Stimulated activated CD8-positive, alpha-beta memory T cell treated with anti-CD3 and anti-CD28 coated beads, Interleukin-7, amount 100 ng/mL, for 4 hours (primary cell): ENCODE measurements at places on chromosomes 4 and X.

DNA sequence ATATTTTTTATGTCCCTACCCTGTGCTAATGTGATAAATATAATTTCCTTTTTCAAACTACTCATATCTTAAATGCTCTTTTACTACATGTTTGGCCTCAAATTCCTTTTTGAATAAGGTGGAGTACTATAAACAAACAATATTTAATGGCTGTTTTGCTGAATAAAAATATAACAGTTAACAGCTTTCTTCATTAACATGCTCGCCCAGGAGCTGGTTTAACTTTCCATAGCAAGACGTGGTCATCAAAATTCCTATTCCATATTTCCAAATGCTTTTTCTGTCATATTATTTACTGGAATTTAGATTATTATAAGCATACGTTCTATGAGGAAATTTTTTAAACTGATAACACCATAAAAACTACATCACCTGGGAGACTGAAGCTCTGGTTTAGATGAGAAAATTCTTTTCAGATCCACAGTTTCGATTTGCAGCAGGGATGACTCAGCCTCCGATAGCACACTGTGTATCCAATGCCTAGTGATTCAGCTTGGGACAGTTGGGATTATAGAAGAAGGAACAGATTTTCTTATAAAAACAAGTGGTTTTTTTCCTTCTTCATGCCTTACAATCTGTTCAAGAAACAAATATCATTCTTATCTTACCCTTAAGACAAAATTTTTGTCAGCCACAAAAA is 129.1 kb downstream of the FBXO8 start:
- no peak for DNase-seq

DNA sequence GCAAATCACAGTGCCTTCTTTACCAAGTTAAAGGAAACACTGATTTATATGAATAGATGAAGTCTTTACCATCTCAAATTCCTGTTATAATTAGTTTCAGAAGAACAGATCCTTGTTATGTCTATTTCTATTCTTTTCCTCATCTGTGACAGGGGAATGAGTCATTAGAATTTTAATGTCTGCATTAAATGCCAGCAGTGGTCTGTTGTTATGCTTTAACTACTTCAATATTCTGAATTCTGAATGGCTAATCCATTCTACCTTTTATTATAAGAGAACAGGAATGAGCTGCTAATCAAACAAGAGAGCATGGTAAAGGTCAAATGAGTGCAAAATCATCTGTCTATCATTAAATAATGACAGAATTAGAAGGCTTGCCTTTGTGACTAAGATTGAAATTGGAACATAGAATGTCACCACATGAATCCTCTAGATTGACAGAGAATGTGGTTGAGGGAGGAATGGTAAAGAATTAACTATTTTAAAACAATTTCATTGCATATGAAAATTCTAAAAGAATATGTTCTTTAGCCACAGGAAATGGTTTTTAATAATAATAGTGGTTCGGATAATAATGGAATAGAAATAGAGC is 935.5 kb downstream of the ADGRL3 start:
- DNase-seq = no peak

DNA sequence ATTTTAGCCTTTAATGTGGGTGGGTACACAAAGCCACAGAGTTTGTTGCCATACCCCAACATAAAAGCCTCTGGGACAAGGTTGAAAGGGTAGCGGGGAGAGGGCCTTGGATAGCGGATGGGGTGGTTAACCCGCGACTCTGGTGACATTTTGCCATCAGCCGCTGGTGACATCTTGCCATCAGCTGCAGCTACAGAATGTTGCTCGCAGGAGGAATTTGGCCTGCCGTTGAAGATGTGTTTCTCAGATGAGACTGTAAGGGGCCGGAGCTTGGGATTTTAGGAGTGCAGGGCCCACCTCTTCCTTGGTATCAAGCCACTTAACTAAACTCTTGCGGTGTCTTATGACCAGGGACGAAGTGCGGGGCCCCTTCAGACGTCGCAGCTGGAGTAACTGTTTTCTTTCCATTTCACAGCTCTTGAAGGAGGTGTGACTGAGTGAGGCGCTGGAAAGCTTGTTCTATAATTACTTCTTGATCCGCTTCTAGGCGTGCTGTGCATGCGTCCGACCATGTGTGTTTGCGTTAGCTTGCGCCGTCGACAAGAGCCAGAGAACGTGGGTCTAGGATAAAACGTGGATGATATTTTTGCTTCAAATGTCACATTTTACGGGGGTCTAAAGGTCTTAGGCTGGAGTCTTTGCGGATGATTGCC is 820 bp upstream of the RASL11B start:
- no peak for DNase-seq

DNA sequence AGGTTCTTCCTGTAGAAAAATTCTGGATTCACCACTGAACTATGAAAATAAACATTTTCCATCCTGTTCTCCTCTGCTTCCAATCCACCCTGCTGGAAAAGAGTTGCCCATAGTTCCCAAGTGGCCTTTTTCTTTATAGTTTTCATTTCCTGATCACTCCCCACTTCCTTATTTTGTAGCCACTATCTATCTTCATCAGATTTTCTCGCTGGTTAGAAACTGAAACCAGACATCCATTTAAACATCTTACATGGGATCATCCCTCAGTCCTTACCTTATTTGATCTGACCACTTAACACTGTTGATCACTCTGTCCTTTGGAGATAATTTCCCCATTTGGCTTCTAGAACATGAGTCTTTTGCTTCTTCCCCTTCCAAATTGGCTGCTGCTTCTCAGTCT is 42.2 kb upstream of the SCOC start:
- no peak for DNase-seq

DNA sequence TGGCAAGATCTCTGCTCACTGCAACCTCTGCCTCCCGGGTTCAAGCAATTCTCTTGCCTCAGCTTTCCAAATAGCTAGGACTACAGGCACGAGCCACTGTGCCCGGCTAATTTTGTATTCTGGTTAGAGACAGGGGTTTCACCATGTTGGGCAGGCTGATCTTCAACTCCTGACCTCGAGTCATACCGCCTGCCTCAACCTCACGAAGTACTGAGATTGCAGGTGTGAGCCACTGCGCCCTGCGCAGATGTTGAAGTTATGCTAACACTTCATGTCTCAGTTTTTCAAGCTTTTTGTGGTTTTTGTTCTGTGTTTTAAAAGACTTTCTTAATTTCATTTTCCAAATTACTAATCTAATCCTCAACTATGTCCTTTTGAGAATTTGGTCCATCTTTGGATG is 154.4 kb upstream of the TLL1 start:
- DNase-seq = no peak

- no peak for DNase-seq
Observed at GRCh38 chr4:152462695-152463094, 73.2 kb downstream of the FBXW7 start.

GRCh38 chr4:38209654-38210053 is 249.5 kb downstream of the PTTG2 start:
- DNase-seq = no peak

DNA sequence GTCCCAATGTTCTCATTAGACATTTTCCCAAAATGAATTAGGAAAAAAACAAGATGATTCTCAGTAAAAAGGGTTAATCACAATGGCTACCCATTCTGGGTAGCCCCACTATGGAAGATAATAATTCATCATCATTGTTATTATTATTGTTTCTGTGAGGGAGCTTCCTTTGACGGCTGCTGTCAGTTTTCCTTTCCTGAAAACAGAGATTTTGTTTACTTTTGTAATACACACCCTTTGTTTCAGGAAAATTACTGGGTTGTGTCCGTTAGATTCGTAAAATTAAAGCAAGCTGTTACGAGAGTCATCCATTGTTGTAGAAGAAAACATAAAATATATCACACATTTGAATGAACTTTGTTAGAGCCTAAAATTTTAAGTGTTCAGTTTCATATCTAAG is 192.9 kb upstream of the ANKRD50 start:
- no peak for DNase-seq
